ENCODE measurements at places on chromosomes 12 and 14.

GRCh38 chr14:58291646-58292045, 6.7 kb upstream of the ARID4A start:
- no peak for DNase-seq

- no peak for DNase-seq
Observed at GRCh38 chr14:35332517-35333263, 40.5 kb downstream of the PSMA6 start.

DNA sequence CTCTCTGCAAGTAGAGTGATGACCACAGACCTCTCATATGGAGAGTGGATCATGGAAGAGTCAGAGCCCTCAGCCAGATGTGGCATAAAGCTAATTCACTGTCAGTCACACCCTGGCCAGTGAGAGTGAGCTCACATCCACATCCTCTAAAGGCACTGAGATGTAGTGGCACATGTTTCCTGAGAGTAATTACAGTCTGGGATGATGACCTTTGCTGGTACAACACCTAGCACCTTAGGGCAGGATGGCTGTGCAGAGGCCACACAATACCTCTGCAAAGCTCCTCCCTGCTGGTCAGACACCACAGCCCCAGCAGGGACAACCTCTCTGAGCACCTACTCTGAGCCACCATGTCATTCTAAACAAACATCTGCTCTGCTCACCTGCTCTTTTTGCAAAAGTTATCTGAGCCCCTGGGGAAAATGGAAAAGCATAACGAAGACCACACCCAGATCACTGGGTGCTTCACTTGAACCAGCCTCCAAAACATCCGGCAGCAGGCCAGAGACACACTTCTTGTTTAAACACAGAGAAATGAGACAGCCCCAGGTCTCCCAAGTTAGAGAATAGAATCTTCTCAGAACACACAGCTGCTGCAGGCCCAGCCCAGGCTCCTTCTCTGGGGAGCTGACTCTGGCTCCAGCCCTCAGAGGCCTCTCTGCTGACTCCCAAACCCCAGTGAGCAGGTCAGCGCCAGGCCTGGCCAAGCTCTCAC, 30.3 kb downstream of the PITPNM2 start:
- no peak for DNase-seq

DNA sequence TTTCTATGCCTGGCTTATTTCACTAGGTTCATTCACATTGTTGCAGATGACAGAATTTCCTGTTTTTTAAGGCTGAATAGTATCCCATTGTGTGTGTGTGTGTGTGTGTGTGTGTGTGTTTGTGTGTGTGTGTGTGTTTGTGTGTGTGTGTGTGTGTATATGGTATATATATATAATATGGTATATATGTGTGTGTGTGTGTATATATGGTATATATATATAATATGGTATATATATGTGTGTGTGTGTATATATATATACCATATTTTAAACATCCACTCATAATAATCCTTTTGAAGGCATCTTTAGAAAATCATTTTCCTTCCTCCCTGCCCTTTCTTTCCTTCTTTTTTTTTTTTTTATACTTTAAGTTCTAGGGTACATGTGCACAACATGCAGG, 5.0 kb upstream of the CCDC198 start:
- DNase-seq: no peak

DNA sequence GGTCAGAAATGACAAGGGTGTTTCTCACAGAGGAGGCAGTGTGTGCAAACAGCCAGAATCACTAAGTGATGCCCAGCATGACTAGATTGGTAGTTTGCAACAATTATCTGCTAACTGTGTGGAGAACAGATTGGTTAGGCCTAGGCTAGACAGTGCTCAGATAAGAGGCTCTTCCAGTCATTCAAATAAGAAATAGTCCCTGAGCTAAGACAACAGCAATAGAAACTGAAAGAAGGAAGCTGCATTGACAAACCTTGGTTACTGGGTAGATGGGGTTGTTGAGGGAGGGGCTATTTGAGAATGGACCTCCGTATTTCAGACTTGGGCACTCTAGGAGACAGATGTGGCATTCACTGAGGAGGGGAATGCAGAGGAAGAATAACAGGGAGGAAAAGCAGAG, 255.0 kb upstream of the NPAS3 start:
- no peak for DNase-seq

- DNase-seq: no peak
Observed at GRCh38 chr14:102870994-102871831, 51.2 kb upstream of the AMN start.

GRCh38 chr14:31410048-31410650, 10.2 kb downstream of the HEATR5A start:
- DNase-seq: no peak

- no peak for DNase-seq
Observed at GRCh38 chr14:53982546-53982945, 25.9 kb upstream of the BMP4 start.

DNA sequence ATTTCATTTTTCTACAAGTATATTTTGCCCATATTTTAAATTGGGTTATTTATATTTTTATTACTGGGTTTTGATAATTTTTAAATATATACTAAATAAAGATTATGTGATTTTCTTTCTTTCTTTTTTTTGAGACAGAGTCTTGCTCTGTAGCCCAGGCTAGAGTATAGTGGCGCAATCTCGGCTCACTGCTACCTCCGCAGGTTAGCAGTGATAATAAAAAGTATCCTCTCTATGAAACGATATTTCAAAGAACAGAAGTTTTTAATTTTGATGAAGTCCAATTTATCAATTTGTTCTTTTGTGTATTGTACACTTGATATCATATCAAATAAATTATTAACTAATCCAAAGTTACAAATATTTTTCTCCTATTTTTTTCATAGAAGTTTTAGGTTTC, 47.2 kb upstream of the LDHB start:
- no peak for DNase-seq

DNA sequence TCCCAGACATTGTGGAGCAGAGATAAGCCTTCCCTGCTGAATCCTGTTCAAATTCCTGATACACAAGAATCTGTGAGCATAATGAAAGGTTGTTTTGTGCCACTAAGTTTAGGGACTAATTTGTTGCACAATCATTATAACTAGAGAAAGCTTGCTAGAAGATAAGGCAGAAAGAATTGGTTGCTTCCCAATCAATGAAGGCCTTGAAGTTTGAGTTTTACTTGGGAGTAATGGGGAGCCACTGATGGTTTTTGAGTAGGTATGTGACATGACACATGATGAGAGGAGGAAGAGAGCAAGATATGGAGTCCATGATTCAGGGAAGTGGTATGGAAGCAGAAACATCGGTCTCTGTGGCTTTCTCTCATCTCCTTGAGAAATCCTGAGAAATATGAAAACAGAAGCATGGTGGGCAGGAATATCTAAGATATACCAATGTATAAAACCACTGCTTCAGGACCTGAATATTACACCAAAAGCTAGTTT, 13.3 kb upstream of the TCP11L2 start:
- no peak for DNase-seq

- DNase-seq: no peak
Observed at GRCh38 chr12:68038650-68039049, 49.4 kb downstream of the IFNG-AS1 start.

- DNase-seq: no peak
Observed at GRCh38 chr14:83133981-83134645, 1600.5 kb upstream of the SEL1L start.

DNA sequence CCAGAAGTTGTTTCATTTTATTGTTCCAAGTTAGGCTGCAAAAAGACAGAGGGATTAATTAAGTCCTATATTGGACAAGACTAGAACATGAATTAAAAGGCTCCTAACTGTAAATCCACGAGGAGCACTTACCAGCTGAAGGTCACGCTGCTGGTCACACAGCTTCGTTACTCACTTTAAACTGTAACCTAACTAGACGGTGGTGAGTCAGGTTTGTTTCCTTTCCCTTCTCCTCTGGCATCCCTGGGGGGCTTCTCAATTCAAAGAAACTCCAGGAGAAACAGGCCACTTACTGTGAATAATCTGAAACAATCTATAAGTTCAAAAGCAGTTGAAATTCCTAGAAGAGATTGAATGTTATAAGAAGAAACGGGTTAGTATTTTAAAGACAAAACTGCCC, 331.4 kb downstream of the BCAT1 start:
- DNase-seq: no peak

- peak; percentile 10 for DNase-seq
Observed at GRCh38 chr14:75088566-75089373, 19.3 kb downstream of the ZC2HC1C start.

DNA sequence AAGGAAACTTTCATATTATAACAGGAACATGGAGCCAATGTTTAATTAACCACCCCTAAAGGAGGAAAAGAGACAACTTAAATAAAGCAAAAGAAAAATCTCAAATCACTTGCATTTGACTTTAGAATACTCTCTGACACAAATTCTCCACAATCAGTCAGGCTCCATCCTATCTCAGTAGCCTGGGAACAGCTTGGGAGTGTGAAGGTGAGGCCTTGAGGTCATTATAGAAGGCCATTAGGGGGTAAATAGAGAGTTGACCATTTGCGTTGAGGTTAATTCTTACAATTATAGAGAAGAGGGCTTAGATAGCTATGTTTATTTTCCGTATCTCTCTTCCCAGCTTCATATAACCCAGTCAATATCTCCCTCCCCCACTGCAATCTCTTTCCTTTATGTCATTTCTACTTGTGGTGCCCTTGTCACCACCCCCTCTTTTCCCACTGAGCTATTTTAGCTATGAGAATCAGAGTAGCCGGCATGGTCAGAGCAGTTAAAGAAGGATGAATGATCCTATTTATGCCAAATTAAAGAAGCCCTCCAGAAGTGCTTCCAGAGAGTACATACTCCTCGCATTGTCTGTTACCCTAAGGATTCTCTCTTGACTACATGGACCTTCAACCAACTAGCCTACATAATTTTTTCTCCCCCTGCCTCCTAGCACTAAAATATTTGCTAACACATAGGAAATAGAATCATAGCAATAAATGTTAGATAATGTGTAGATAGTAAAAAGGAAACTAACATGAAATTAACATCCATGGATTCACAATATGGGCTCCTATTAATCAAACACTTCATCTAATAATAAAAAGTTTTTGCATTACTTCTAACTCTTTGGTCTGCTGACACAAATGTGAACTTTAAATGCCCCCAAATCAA, 135.2 kb upstream of the KRR1 start:
- DNase-seq: no peak

- DNase-seq: no peak
Observed at GRCh38 chr14:78088916-78089315, 81.3 kb upstream of the NRXN3 start.

- no peak for DNase-seq
Observed at GRCh38 chr14:49997991-49998390, 105.1 kb downstream of the ARF6 start.

DNA sequence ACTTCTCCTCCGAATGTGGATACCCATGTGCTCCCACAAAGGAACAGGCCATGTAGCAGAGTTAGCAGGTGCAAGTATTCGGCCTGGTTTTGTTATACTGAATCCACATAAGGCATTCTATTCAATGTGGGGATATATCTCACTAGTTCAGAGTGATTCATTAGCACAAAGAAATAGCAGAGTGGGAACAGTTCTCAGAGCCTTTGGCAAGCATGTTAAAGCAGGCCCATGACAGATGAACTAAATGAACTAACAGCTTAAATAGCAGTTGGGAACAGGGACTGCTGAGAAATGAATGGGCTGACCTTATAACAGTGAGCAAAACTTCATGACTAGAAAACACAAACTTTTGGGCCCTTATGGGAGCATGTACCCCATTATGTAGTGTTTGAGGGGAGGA, 352.0 kb downstream of the FLRT2 start:
- no peak for DNase-seq

DNA sequence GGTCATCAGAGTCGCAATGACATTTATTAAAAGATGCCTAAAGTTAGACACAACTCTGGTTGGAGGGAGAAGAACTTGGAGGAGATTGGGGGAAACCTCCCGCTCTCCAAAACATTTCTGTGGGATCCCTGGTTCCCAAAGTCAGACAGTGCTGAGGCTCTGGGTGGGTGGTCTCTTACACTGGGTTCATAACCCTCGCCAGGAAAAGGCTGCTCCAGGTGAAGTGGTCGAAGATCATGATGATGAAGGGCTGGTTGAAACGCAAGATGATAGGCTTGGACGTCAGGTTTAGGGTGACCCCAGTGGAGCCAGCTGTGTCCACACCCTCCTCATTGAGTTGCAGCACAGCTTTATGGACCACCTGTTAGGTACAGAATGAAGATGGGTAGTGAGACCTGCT, 11.2 kb upstream of the SERPINA10 start:
- DNase-seq: no peak

DNA sequence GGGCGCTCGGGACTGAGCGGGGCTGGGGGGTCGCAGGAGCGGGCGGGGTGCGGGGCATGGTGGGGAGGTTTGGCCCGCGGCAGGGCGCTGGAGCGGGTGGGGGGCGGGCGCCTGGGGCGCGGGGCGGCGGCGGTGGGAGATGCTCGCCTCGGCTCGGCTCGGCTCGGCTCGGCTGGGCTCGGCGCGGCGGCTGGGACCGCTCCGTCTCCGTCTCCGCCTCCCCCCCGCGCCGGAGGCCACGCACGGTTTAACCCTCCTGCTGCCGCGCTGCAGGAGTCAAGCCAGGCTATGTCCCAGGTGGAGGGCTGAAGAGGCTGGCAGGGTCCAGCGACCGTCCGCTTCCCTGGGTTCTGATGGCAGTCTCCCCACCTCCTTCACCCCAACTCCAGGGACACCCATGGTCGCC, at the start of gene PIANP:
PIANP (minus strand) TSS at position 170 of the 406 bp plus-strand sequence. CDS start 2,754 bp downstream, outside the sequence.
- peak; percentile 83 for DNase-seq

- DNase-seq: no peak
Observed at GRCh38 chr12:54282949-54283593, 2.5 kb downstream of the HNRNPA1 start.

DNA sequence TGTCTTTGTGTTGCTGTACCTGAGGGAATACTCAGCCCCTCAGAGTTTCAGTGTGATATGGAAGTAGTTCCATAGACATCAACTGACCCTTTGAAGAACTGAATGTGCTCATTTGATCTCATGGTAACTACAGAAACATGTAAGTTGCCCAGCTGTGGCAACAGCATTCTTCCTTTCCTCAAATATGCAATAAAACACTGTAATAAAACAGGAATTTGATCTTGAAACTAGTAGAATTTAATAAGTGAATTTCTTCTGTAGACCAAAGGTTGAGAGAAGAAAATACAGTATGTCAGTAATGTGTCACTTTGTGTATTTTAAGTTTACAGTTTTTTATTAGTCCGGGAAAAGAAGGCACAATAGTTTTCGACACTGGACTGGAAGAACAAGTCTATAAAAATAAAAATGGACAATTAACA, 31.9 kb downstream of the KCTD10 start:
- no peak for DNase-seq

Data from dorsolateral prefrontal cortex (tissue), 122 donors.